Stimulated activated CD8-positive, alpha-beta memory T cell treated with anti-CD3 and anti-CD28 coated beads, Interleukin-4, amount 100 ng/mL, for 1 hour (primary cell): ENCODE measurements at places on chromosomes 7 and 10.

DNA sequence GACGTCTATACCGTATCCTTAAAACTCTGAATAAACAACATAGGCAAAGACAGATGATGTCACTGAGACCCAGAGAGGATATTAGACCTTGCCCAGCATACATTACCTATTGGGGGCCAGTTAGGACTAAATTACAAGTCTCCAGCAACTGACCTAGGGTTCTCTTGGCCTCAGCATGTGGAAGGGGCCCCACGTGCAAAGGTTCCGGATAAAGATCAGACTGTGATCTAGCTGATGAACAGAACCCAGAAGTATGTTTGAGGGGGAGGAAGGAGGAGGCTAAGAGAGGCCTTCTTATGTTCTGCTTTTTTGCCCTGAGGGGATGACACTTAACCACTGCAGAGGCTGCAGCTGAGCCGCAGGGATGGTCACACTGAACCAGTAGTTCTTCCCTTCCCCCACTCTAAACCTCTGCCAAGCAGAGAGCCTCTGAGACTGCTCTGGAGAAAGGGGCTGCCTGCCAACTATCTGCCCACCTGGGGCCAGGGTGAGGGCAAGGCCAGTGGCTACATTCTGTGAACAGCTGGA, 24.0 kb upstream of the KMT2C start:
- DNase-seq: no peak

GRCh38 chr10:12564173-12564572, 214.8 kb downstream of the CAMK1D start:
- no peak for DNase-seq

DNA sequence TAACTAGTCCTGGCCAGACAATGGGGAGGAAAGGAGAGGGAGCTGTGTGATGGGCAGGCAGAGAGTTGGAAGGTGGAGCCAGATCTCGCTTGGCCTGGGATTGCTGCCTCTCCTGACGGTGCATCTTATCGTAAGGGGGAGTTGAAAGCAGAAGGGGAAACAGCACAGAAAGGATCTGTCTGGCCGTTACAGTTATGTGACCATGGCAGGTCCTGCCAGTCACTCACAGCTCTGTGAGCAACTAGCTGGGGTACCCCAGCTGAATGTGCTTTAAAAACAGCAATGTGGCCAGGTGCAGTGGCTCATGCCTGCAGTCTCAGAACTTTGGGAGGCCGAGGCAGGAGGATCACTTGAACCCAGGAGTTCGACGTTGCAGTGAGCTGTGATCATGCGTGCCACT, 8.1 kb downstream of the BLVRA start:
- DNase-seq: no peak

- DNase-seq: no peak
Measured at GRCh38 chr7:158847451-158847866, 8.9 kb upstream of the DYNC2I1 start.

DNA sequence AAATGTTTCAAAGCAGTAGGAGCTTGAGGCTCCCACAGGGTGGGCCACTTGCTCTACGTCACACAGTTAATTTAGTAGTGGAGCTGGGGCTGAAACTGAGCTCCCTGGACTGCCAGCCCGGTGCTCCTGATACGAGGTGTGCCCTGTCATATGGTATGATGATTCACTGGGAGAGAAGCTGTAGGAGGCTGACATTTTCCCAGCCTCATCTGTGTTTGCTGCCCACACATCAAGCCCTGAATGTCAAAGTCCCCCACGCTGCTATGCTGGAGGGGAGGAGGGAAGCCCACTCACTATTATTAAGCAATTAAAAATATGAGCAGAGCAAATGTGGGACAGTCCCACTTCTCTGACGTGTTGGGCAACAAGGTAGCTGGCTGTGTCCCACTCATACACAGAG, 81.2 kb upstream of the SORCS3 start:
- DNase-seq: no peak

DNA sequence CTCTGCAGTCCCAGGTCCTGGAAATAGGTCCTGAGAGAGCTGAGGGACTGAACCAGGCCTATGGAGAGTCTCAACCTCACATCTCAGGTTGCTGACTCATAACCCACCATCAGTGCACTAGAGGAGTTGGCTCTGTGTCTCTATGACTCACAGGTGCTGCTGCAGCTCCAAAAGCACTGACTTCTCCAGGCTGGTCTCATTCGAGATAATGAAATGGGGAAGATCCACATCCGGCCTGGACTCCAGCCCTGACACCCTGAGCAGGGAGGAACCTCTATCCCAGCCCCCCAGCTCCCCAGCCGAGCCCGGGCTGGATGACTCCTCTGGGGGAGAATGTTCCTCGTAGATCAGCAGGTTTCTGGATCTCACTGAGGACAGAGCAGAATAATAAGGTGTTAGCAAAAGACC, 35.5 kb upstream of the DGKI start:
- no peak for DNase-seq

- DNase-seq: no peak
Measured at GRCh38 chr10:22932626-22933370, 4.9 kb downstream of the ARMC3 start.

- no peak for DNase-seq
Measured at GRCh38 chr10:62323751-62324150, 50.4 kb upstream of the ZNF365 start.

DNA sequence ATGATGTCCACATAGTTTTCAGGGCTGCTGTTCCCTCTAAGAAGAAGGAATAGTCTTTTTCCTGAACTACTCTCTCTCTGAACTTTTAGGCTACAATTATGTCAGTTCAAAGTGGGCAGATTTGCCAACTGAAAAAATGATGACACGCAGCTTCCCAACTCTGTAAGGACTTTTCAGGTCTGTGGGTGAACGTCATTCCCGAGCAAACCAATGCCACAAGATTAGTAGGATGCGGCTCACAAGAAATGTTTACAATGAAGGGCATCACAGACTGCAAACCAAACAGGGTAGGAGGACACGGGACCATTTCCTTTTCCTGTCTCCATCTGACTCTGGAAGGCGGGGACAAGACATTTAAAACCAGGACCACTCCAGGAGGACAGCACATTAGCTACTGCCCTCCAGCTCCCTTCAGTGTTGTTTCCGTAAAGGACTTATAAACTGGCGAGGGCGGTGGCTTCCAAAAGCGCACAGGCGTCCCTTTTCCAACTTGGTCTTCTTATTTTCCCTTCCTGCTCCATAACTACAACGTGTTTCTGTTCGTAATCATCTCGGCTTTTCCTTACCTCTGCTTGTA, 539 bp upstream of the MKLN1 start:
- DNase-seq: no peak

- no peak for DNase-seq
Measured at GRCh38 chr7:6273917-6274630, 1.6 kb upstream of the CYTH3 start.

GRCh38 chr7:119572541-119572940, 700.4 kb upstream of the KCND2 start:
- DNase-seq: no peak

DNA sequence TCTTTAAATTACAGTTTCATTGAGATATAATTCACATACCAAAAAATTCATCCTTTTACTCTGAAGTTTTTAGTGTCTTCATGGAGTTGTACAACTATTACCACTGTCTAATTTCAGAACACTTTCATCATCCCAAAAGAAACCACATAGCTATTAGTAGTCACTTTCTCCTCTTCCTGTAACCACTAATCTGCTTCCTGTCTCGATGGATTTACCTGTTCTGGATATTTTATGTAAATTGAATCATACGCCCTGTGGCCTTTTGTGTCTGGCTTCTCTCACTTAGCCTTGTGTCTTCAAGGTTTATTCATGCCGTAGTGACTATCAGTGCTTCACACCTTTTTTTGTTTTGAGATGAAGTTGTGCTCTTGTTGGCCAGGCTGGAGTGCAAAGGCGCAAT, 135.5 kb downstream of the DOCK1 start:
- DNase-seq: no peak

GRCh38 chr7:107173691-107174406, 5.0 kb downstream of the HBP1 start:
- no peak for DNase-seq

DNA sequence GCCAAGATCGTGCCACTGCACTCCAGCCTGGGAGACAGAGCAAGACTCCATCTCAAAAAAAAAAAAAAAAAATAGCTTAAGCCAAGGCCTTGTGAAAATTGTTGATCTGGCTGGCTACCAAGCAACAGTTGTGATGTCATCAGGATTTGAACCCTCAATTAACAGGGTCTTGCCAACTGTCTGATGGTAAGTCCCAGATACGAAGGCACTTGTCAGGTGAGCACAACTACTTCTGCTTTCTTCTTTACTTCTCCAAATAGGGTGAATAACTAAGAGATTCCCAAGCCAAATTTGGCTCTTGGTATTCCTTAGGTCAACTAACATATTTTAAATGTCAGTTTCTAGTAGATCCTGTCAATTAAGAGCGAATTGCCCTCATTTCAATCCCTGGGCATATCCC, 47.4 kb downstream of the ANKRD61 start:
- DNase-seq: no peak

GRCh38 chr10:101875068-101875688, 31.6 kb upstream of the KCNIP2 start:
- no peak for DNase-seq

DNA sequence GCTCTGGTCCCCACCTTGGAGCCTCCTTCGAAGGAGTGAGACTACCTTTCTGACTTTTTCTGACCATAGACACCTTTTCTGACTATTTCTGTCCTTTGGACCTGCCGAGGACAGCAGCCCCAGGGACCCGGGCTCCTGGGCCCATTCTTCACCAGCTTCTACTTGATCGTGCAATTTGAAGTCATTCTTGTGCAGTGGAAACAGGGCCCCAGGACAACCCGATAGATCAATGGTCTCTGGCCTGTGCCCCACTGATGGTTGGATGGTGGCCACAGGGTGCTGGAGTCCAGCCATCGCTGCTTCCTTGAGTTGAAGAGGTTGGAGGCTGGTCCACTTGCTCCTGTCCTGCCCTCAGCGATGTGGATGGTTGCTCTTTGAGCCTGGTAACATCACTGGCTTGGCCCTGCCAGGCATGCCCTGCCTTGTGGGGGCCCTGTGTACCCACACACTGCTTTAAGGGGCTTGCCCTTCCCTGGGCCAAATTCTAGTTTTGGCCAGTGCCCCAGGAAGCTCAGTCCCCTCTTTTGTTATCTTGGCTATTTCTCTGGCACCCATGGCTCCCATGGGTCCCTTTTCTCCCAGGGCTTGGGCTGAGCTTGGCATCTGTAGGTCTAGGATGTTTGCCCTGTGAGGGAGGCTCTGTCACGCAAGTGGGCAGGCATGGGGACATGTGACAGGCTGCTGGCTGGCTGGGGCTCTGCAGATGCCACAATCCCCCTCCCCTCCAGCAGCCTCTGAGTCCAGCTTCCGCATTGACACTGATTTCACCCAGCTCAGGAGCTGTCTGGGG, 375.6 kb upstream of the NUPR2 start:
- DNase-seq: no peak

DNA sequence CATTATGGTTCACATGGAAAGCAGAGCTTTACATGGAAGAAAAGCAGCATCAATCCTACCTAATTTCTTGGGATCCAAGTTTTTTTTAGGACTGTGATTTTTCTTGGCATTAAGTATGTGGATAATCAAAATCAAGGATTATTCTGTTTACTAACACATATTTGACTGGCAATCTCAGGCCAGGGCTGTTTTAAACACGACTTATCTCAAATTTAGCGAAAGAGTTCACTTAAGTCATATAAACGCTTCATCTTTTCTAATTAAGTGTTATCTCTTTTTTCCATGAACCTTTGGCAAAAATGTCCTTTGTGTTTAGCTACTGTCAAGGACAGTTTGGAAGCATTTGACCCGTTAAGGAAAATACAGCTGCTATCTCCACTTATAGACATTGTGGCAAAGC, 92.0 kb downstream of the GNAI1 start:
- DNase-seq: no peak

DNA sequence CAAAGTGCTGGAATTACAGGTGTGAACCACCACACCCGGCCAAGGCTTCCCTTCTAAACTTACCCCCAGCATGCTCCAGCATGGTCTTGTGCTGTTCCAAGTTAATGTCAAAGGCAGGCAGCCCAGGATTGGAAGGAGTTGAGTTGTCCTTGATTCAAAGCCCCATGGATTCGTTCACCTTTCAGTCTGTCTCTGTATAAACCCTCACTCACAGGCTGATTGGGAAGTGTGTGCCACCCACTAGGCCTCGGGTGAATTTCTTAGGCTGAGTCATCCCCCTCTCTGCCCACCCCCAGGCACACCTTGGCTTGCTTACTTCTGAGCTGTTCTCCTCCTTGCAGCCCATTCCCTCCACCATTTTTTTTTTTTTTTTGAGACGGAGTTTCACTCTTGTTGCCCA, 13.3 kb upstream of the PRDX3 start:
- DNase-seq: no peak

GRCh38 chr7:133753513-133753912, 373.6 kb upstream of the LRGUK start:
- DNase-seq: no peak

- no peak for DNase-seq
Measured at GRCh38 chr7:134723892-134724291, 55.5 kb upstream of the CALD1 start.

DNA sequence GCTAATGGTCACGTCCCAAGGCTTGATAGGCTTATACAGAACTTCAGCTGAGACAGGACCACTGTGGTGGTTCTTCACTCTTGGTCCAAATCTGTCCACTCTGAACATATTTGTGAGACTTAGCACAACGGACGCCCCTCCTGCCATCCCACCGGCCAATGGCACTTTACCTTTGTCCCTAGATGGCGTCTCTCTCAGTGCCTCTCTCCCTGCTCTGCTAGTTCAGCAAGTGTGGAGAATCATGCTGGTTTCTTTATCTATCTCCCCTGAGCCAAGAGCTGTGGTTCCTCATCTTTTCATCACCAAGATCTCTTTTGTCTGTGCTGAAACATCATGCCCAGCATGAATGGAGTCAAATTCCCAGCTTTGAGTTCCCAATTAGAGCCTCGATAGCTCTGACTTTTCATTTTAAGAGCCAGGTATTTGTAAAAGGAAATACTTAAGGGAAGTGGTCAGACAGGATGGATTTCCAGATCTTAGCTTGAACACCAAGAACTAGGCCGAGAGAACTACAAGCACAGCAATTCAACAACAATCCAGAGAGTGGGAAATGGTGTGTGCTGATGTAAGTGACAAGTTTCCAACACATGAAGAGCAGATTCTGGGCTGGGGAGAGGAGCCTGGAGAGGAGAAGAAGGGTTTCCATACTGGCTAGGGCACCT, 69.5 kb downstream of the ZNF800 start:
- DNase-seq: no peak

DNA sequence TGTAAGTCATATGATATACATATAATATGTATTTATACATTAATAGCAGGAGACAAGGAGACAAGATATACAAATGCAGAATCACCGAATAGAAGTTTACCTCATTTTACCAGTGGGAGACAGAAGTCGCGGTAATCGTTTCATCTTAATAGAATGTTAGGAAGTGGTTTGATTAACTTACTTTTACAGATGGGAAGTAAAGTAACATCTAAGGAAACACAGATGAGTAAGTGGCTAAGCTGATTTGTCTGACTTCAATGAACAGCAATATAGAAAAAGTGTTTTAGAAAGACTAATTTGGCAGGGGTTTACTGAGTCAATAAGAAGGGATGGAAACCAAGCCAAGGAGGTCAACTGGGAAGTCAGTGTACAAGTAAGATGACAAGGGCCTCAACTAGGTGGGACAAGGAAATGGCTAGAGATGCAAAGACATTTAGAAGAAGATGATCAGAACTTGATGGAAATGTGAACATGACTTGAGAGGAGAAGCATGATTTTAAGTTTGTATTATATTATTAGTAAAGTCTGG, 36.2 kb upstream of the FAM133B start:
- DNase-seq: no peak

- DNase-seq: no peak
Measured at GRCh38 chr7:135169964-135170273, 588 bp downstream of the CYREN start.

- no peak for DNase-seq
Measured at GRCh38 chr7:38550836-38551235, 80.3 kb downstream of the AMPH start.

GRCh38 chr7:88269586-88269985, 37.1 kb downstream of the STEAP4 start:
- DNase-seq: no peak
